ENCODE measurements at places on chromosomes 7 and 10. TPM values are rescaled to one million over a fixed set of nuclear protein-coding genes. Genes with fewer than 3 reads are reported as not detected.

Gene BET1
- total RNA-seq = 25.7 TPM

Gene CYP3A7
- not detected for total RNA-seq

Gene GPR15LG
- not detected for total RNA-seq

Gene RBP3
- not detected for total RNA-seq

Gene CYP2C19
- not detected for total RNA-seq

Gene GOLGA7B
- total RNA-seq = 4.0 TPM

Gene CUBN
- total RNA-seq = 0.02 TPM

Gene EN2
- total RNA-seq = 1.0 TPM
